ENCODE measurements at places on chromosomes 3 and 15.
A peak's percentile ranks its signal among the peaks of the same experiment; 100 is the strongest.

GRCh38 chr15:63403254-63403945, 21.8 kb upstream of the CA12 start:
- DNase-seq, result no peak

GRCh38 chr3:100098784-100099070, 15.6 kb downstream of the FILIP1L start:
- DNase-seq, result no peak

DNA sequence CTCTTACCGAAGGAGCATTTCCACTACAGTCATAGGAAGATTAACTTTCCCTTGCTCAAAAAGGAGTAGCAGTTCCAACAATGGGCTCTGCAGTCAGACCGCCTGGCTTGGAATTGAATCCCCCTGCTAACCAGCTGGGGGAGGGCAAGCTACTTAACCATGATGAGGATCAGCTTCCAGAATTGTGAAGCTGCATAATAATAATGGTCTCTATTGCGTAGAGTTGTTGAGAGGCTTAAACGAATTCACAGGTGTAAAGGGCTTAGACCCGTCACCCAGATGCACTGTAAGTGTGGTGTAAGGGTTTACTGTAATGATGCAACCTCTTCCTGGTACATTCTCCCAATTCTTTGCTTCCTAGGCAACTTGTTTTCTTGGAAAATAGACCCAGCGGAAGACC, 185.2 kb upstream of the RGMA start:
- no peak for DNase-seq

- no peak for DNase-seq
Measured at GRCh38 chr3:145519398-145520047, 641.5 kb downstream of the PLOD2 start.

DNA sequence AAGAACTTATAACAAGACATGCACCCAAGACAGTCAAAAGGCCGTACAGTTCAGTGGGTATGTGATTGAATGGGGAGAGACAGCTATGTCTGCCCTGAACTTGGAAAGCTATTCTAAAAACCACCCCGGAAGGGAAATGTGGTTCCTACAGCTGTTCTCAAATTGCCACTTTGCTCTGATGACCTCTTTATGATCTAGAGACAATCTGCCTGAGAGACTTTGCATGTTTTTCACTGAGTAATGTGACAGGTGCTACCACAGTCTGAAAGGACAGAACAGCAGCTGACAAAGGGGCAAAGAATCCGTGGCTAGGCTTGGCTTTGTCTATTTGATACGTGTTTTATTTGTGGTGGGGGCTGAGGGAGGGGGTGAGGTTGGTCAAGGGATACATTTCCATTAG, 148.3 kb upstream of the NPHP3 start:
- peak; percentile 31 for DNase-seq

DNA sequence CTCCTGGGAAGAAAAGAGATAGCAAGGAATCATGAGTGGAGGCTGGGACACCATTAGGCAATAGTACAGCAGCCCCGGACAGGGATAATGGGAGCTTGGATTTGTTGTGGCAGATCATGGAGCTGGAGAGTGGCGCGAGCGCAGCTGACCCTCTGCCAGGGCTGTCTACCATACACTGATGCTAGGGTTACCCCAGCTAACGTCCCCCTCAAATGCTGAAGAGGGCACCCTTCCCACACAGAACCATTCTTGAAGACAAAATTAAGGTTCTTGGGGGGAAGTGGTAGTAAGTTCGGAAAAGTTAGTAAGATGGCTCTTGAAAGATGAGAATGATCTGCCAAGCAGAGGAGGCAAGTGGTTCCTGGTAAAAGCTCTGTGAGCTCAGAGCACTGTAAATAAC, 61.1 kb downstream of the ST3GAL6 start:
- no peak for DNase-seq

- DNase-seq, result no peak
Measured at GRCh38 chr3:14275962-14276909, 97.6 kb downstream of the LSM3 start.
